Renal pelvis (tissue), 12 donors: ENCODE measurements at places on chromosomes 7 and 10. TPM values are rescaled to one million over a fixed set of nuclear protein-coding genes. Genes with fewer than 3 reads are reported as not detected.

FEZF1 gene
- polyA plus RNA-seq: not detected

- DNase-seq: peak; percentile 7
Measured at GRCh38 chr10:19041171-19041570, 7.4 kb upstream of the MALRD1 start.

DNA sequence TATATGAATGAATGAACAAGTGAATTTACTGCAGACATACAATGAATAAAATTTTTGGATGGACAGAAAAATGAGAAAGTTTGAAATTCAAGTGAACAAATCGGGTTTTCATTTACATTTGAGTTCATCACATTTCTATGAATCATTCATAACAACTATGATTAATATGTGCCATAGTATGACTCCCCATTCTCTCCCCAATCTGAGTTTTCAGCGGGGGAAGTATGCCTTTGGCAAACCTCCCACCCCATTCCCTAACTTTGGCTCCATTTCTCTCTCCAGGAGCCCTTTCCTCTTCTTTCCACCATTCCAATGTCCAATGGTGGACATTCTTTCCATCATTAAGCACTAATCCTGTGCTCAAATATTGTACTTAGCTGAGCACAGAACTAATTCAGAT, 96.8 kb upstream of the LSM8 start:
- DNase-seq: no peak

DNA sequence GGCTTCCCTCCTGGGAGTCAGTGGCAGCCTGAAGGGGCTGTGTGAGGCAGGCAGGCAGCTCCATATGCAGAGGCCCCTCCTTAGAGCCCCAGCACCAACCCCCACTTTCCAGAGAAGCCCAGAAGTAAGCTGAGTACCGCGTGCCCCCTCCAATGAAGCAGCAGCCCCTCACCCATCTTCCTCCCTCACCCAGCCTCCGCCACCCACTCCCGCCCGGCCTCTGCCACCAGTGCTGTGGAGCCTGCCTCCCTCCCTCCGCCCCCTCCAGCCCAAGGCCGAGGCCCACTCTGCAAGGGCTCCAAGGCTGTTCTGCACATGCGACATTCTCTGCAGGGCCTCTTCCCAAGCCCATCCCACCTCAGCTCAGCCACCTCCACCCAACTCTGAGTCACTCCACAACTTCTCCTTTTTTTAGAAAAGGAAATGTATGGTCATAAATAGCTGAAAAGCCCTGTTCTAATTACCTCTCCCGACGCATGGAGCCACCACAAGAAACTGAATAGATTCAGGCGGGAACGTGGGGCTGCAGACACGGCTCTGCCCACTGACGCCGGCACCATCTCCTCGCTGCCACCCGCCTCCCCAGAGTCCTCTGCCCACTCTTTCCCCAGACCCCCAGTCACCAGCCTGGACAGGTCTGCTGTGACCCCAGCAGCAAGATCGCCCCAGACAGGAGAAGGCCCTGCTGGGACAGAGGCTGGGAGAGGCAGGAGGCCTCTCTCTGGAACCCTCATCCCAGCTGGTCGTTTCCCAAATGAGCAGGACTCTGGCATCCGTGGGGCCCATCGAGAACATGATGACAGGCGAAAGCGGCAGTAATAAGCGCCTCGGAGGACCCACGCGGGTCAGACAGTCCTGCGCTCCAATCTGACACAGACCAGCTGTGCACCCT, 213.9 kb downstream of the MAD1L1 start:
- DNase-seq: no peak

- no peak for DNase-seq
Measured at GRCh38 chr7:108156897-108157605, 26.9 kb upstream of the LAMB4 start.

- DNase-seq: no peak
Measured at GRCh38 chr10:5195727-5196374, 786 bp upstream of the AKR1C4 start.

DNA sequence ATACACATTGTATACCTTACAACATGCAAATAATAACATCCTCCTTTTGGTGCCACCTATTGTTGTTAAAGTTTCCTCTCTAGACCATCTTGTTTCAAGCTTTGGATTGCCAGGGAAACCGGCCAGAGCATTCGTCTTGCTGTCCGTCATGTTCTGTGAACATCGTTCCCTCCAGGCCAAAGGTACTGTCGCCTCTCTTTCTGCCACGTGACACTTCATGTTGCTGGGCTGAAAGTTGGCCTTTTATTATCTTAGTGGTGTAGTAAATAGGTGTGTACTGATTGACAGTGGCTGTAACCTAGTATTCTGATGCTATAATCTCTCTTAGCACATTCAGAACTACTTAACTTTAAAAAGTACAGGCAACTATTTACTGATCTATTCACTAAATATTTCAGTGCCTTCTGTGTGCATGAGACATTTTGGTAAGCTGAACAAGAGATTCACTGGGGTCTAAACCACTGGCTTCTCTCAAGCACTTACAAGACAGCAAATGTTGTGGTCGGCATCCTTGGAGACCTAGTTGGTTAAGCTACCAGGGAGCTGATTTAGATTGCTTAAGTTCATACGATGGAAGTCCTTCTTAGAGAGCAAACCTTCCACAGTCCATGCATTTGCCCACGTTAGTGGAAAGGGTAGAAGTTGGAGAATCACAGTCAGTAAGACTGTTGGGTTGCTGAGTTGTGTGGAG, 52.4 kb downstream of the SHH start:
- no peak for DNase-seq
